ENCODE measurements at places on chromosomes 3 and 15. TPM values are rescaled to one million over a fixed set of nuclear protein-coding genes. Genes with fewer than 3 reads are reported as not detected.

TMEM62 gene
- 15.4 TPM for total RNA-seq

BMF gene
- 2.5 TPM for total RNA-seq

SOX2 gene
- not detected for total RNA-seq

AHSG gene
- not detected for total RNA-seq

CHL1 gene
- total RNA-seq, result not detected

BFSP2 gene
- not detected for total RNA-seq

LDHAL6B gene
- total RNA-seq, result not detected

FOXB1 gene
- not detected for total RNA-seq

FETUB gene
- total RNA-seq, result not detected

PTX3 gene
- total RNA-seq, result 1,084 TPM

TICRR gene
- 9.2 TPM for total RNA-seq

CKMT1B gene
- not detected for total RNA-seq

GPR171 gene
- not detected for total RNA-seq

SUSD5 gene
- 3.8 TPM for total RNA-seq

CYP8B1 gene
- not detected for total RNA-seq

CCR9 gene
- not detected for total RNA-seq

SLC12A1 gene
- total RNA-seq, result not detected

TLR9 gene
- total RNA-seq, result 0.04 TPM

TEX55 gene
- total RNA-seq, result not detected

MYH15 gene
- 0.26 TPM for total RNA-seq

KBTBD12 gene
- total RNA-seq, result not detected

SERPINI2 gene
- not detected for total RNA-seq

INO80 gene
- total RNA-seq, result 25.4 TPM

Measured in pulmonary artery endothelial cell (primary cell).